Aorta (tissue), 5 donors: ENCODE measurements at places on chromosomes 7 and 10. TPM values are rescaled to one million over a fixed set of nuclear protein-coding genes. Genes with fewer than 3 reads are reported as not detected.

DNA sequence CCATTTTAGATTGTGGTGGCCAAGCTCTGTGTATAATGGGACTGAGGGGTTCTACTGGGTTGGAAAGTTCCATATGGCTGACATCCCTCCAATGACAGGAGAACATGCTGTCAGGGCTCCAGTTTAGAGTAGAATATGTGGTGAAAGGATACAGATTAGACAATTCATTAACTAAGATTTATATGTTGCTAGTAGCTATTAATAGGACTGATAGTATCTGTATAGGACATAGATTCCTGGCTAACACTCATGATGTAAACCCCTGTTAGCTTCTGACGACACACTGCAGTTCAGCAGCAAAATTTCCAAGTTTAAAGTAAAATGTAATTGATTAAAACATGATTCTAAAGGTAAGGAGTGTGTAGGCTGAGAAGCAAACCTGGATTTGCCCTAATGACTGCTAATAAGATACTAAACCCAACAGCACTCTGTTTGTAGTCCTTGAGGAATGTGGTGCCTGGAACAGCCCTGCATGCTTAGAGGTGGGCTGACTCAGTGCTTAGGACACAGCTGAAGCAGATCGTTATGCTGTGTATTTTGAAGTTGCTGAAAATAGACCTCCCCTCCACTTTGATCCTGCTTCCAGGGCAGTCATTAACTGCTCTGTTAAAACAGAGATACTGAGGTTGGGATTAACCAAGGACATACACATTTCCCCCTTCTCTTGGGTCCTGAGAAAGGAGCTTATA, 1129.6 kb downstream of the SORCS3 start:
- DNase-seq, result no peak
- no peak overlapping the region for H3K4me3 ChIP-seq
- H3K4me1 ChIP-seq, result no peaks in the 10 kb centered on the region
- no peak overlapping the region for H3K27ac ChIP-seq

DNA sequence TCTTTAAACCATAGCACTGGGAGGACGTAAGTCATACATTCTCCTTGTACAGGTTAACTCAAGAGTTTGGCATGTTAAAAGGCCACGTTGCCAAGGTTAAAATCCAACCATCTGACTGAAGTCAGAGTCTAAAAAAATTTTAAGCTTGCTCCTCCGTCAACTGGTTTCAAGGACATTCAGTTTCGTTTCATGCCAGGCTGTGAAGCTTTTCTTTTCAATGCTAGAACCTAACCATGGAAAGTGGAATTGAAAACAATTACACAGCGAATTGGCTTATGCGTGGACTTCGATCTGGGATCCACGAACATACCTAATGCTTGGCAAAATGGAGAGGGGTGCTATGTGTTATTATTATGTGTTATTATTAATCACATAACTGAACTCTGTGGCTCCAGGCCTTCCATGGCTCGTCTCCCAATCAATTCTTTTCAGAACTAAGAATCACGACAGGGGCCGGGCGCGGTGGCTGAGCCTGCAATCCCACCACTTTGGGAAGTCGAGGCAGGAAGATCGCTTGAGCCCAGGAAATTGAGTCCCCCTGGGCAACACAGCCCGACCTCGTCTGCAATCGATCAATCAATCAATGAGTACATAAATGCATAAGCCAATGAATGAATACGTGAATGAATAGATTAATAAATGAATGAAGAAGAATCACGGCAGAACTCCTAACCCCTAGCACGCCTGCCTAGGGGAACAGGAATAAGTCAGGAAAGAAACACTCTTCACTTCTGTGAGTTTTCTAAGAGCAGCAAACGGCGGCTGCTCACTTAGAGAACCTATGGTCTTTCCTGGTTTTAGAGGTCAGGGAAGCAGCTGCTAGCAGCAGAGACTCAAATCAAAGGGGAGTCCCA, 733 bp upstream of the ARL5B start:
- H3K4me1 ChIP-seq, result peaks cover 4% of the 10 kb centered on the region
- H3K36me3 ChIP-seq, result no peaks in the 10 kb centered on the region
- peak overlapping the region; percentile 86 for H3K4me3 ChIP-seq
- no peaks in the 10 kb centered on the region for H3K27me3 ChIP-seq
- DNase-seq, result no peak
- H3K27ac ChIP-seq, result peak overlapping the region; percentile 91

- H3K27me3 ChIP-seq, result no peaks in the 10 kb centered on the region
- H3K27ac ChIP-seq, result no peak overlapping the region
- H3K4me3 ChIP-seq, result no peak overlapping the region
- no peak for DNase-seq
These were observed 80.4 kb upstream of the BMPER start for GRCh38 chr7:33824911-33825459.

- peaks cover 1% of the 10 kb centered on the region for H3K4me1 ChIP-seq
- H3K36me3 ChIP-seq, result no peaks in the 10 kb centered on the region
- no peaks in the 10 kb centered on the region for H3K27me3 ChIP-seq
- no peak for DNase-seq
These were observed 49.8 kb downstream of the TPK1 start for GRCh38 chr7:144786079-144786478.

DNA sequence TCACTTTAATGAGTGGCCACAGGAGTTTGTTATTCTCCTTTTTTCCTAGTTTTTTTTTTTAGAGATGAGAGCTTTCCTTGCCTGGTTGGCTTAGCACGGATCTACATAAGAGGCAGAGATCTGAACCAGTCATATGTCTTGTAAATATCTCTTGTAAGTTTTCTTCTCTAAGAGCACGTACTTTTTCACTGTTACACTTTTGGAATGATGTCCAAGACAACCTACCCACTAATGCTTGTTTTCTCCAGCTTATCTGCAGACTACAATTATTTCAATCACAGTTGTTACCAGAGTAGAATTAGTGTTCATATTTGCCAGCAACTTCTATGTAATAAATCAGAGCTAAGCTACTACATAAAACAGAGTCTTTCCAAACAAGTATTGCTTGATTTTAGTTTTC, 444.6 kb downstream of the KCNMA1 start:
- H3K4me3 ChIP-seq, result no peak overlapping the region
- peak overlapping the region; percentile 57 for H3K27ac ChIP-seq
- H3K36me3 ChIP-seq, result no peaks in the 10 kb centered on the region
- DNase-seq, result no peak

DNA sequence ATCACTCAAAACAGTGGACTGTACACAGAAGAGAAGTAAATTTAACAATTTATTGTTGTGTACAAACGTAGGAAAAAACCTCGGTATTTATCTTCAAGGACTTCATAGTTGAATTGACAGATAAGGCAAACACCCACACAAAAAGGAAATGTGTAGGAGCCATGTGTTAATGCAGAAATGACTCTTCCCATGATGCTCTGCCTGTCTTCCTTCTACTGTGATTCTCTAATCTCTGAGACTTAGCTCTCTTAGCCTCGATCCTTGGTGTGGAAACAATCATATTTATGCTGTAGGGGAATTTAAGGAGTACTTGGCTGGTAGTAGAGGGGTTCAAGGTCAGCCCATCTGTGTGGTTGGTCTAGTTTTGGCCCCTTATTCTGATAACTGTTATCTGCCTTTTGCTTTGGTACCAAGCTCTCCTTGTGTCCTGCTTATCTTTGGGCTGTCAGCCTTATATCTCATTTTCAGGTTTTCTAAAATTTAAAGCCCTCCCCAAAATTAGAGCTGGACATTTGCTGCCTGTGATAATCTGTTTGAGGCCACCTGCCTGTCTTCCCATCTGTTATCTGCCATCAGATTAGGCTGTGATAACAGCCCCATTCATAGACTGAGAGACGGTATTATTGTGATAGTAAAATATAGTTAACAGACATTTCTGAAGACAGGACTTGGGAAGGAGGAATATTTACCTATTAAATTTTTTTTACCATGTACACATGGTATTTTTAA, 81.7 kb downstream of the GPR85 start:
- no peaks in the 10 kb centered on the region for H3K4me1 ChIP-seq
- H3K27me3 ChIP-seq, result no peaks in the 10 kb centered on the region

DNA sequence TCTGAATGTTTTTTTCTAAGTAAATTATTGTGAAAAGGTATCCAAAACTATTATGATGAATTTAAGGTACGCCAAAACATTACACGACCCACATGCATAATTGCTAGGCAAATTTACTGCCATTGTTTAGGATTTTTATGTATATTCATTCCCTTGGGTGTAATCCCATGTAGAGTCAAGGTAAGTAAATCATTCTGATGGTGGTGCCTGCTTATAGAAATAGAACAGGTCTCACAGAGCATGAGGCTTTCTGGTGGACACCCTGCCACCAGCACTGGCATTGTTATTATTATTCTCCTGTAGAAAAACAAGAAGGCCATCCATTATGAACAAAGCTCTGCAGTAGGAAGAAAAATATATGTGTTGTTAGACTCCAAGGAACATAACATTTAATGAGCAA, 111.7 kb upstream of the ZNF804B start:
- H3K4me3 ChIP-seq, result no peak overlapping the region
- no peaks in the 10 kb centered on the region for H3K4me1 ChIP-seq
- no peak overlapping the region for H3K27ac ChIP-seq
- DNase-seq, result no peak

DNA sequence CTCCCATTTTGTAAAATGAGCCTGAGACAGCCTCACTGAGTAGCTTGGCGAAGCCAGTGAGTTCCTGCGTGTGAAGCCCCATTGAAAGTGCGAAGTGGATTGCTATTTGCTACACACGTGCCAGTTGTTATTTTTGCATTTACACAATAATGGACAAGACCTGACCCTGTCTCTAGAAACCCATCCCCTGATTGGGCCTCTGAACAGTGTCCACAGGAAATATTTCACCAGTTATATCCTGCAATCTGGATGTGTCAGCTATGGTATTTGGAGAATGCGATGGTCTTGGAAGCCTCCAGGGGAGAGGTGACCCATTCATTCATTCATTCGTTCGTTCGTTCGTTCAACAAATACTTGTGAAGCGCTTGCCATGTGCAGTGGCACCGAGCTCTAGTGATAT, 37.1 kb downstream of the COL13A1 start:
- no peaks in the 10 kb centered on the region for H3K36me3 ChIP-seq
- H3K27ac ChIP-seq, result no peak overlapping the region
- H3K4me1 ChIP-seq, result no peaks in the 10 kb centered on the region
- DNase-seq, result no peak
- no peak overlapping the region for H3K4me3 ChIP-seq

DNA sequence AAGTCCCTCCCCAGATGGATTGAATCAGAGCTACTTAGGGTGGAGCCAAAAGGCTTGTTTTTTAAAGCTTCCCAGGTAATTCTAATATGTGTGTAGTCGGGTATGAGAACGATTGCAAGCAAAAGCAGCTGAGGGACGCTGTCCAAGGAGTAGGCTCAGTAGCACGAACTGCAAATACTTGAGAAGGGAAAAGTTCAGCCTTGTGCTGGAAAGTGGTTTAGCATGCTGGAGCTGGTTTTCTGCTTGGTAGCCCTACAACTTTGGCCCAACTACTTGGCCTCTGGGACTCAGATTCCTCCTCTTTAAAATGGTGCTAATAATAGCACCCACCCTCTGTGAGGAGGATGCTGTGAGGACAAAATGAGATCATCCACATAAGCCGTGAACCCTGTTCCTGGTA, 76.2 kb downstream of the AHR start:
- H3K4me1 ChIP-seq, result peaks cover 12% of the 10 kb centered on the region
- no peaks in the 10 kb centered on the region for H3K36me3 ChIP-seq
- DNase-seq, result no peak
- no peak overlapping the region for H3K4me3 ChIP-seq
- H3K27me3 ChIP-seq, result no peaks in the 10 kb centered on the region

GRCh38 chr10:113345826-113346624, 206.8 kb upstream of the HABP2 start:
- H3K4me3 ChIP-seq, result no peak overlapping the region
- H3K27ac ChIP-seq, result no peak overlapping the region
- no peaks in the 10 kb centered on the region for H3K27me3 ChIP-seq
- DNase-seq, result no peak

DNA sequence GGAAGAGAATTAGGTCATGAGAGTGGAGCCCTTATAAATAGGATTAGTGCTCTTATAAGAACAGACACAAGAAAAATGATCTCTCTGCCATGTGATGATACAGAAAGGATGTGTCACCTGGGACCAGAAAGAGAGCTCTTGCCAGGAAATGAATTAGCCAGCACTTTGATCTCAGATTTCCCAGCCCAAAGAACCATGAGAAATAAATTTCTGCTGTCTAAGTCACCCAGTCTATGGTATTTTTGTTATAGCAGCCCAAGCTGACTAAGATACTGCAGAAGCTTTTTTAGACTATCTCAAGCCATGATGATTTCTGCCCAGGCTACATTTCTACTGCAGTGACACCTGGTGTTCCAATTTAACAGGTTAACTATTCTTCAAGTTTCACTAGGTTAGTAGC, 84.8 kb downstream of the RSU1 start:
- H3K36me3 ChIP-seq, result peaks cover 3% of the 10 kb centered on the region
- DNase-seq, result no peak
- no peaks in the 10 kb centered on the region for H3K27me3 ChIP-seq
- H3K27ac ChIP-seq, result no peak overlapping the region
- H3K4me3 ChIP-seq, result no peak overlapping the region

DNA sequence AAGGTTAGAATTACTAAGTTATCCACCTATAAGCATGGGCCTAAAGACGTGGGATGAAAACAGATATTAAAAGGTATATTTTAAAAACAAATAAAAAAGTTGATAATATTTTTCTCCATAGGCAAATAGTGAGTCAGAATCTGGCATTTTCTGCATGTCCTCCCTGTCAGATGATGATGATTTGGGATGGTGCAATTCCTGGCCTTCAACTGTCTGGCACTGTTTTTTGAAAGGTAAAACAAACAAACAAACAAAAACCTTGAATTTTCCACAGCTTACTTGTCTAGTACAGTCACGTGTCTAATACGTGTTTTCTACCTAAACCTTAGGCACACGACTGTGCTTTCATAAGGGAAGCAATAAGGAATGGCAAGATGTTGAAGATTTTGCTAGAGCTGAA, 17.4 kb downstream of the HBP1 start:
- DNase-seq, result no peak
- no peak overlapping the region for H3K4me3 ChIP-seq
- H3K27me3 ChIP-seq, result no peaks in the 10 kb centered on the region
- no peaks in the 10 kb centered on the region for H3K4me1 ChIP-seq
- peaks cover 3% of the 10 kb centered on the region for H3K36me3 ChIP-seq

DNA sequence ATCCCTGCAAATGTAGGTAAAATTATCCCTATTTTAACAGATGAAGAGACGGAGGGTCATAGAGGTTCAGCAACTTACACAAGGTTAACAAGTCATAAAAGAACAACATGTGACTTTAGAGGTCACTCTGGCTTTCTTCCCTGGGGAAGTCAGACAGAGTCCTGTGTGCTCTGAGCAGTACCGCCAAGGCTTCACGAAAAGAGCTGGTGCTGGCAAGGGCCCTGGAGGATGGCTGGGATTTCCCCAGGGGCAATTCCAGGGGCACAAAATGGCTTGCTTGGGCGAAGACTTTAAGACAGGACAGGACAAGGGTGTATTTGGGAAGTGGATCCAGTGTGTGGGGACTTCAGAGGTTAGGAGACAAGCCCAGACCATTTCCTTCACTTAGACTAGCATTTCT, 144.1 kb downstream of the PIP4K2A start:
- peaks cover 11% of the 10 kb centered on the region for H3K36me3 ChIP-seq
- H3K4me3 ChIP-seq, result no peak overlapping the region

GRCh38 chr10:10605551-10606081, 412.1 kb upstream of the CELF2 start:
- no peak for DNase-seq
- no peaks in the 10 kb centered on the region for H3K4me1 ChIP-seq
- H3K27me3 ChIP-seq, result no peaks in the 10 kb centered on the region
- H3K27ac ChIP-seq, result peak overlapping the region; percentile 79
- H3K4me3 ChIP-seq, result no peak overlapping the region

CALML5 gene
- total RNA-seq, result not detected

GRID2IP gene
- total RNA-seq, result 0.16 TPM

OPN4 gene
- total RNA-seq, result 0.36 TPM

ABCF2 gene
- total RNA-seq, result 25.8 TPM

TBXAS1 gene
- 24.5 TPM for total RNA-seq

CHST3 gene
- total RNA-seq, result 30.5 TPM

MSANTD7 gene
- total RNA-seq, result 8.2 TPM

AQP1 gene
- 1,062 TPM for total RNA-seq
